Colonic mucosa (tissue), 4 donors: ENCODE measurements at places on chromosomes 6 and 20.
A peak's percentile ranks its signal among the peaks of the same experiment; 100 is the strongest.

GRCh38 chr20:45153147-45153546 lies 21.6 kb upstream of the PI3 start:
- no peak for DNase-seq

GRCh38 chr20:49785149-49785851 lies 27.3 kb upstream of the SLC9A8 start:
- DNase-seq, result no peak

DNA sequence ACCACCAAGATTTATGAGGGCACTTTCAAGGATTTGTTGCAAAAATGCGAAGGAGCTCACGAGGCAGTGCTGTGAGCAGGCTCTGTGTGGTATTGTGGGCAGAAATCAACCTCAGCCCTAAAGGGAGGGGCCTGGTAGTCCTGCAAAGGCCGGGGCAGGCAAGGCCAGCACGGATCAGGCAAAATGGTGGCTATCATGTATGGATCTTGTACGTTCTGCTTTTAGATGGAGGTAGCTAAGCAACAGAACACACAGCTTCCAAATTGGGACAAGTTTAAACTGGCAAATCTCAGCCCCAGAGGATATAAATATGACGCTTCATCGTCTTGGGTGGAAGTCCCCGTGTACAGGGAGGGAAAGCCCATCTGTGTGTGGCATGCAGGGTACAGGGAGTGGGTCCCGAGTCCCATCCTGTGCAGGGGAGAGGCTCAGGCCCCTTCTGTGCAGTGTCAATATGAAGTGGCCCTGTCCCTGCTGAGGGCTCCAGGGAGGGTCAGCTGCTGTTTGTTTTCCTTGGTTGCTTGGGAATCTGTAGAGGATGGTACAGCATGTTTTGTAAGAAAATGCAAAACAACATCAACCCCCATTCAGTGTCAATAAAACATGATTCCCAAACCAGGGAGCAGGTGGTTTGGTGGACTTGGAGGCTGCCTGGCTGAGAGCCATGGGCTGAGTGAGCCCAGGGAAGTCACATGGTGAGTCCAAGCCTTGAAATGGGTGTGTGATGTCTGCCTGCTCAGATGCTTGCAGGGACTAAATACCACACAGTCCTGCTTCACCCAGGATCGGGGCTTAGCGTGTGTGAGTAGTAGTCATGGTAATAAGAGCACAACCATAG lies 113.0 kb downstream of the SYCP2 start:
- DNase-seq, result peak; percentile 19

DNA sequence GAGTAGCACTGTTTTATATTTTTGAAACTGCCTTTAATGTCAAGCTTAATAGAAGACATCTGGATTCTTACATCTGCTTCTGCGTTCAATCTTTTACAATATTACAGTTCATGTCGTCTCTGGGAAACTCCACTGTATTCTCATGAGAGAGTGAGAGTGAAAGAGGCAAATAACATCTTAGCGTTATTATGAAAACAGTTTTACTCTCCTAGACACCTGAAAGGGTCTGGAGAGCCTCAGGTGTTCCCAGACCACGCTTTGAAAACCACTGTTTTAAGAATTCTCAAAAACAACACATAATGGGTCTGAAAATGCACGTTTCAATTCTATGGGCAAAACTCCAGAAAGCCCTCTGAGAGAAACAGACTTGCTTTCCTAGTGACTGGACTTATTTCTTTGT lies 63.3 kb downstream of the ARHGAP18 start:
- DNase-seq, result no peak

GRCh38 chr6:102344769-102345168 lies 951.3 kb downstream of the GRIK2 start:
- no peak for DNase-seq

- no peak for DNase-seq
These were observed 8.6 kb upstream of the MAP1LC3A start for GRCh38 chr20:34549929-34550305.

DNA sequence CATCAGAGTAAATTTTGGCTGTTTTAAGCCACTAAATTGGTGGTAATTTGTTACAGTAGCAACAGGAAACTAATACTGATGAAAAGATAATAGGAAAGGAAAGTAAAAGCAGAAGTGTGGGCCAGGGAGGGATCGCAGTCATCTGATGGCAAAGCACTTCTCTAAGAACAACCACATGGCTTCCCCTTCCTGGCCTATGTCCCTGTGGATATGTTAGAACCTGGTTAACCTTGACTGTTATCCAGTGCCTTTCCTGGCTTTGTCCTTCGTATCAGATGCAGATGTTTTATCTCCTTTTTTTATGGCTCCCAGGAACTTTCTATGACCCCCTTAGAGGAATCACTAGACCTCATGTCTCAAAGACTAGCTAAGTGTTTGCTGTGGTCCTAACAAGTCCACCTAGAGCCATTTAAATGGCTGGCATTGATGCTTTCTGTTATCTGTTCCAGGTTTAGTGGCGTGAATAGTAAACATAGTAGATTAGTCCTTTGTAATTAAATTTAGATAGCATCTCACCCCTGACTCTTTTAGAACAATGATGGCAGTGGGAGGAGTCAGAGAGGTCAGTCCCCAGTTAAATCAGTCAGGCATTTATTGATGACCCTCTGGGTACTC lies 79.2 kb upstream of the PHACTR2 start:
- no peak for DNase-seq

- DNase-seq, result no peak
These were observed 57.7 kb downstream of the CSE1L start for GRCh38 chr20:49103647-49104364.

- no peak for DNase-seq
These were observed 335.3 kb upstream of the DEFB115 start for GRCh38 chr20:30922129-30922528.

- DNase-seq, result no peak
These were observed 18.7 kb downstream of the TFEB start for GRCh38 chr6:41716516-41717391.

GRCh38 chr20:17898548-17898994 lies 70.0 kb downstream of the SNX5 start:
- peak; percentile 83 for DNase-seq

DNA sequence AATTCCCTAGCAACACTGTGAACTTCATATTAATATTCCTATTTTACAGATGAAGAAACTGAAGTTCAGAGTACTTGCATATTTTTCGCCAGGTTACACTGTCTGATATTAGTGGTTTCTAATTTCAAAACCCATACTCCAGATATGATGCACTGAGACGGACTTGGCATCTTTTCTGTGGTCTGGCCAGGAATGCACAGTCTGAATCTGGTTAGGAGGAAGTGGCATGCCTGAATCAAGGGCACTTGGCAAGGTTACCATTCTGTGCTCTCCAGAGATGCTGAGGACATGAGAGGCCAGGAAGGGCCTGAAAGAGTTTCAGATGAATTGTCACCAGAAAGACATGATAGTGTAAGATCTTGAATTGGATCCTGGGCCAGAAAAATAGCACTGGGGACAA lies 150.1 kb downstream of the HAO1 start:
- no peak for DNase-seq
